Pancreas (tissue), 10 donors: ENCODE measurements at places on chromosomes 16 and 17.

DNA sequence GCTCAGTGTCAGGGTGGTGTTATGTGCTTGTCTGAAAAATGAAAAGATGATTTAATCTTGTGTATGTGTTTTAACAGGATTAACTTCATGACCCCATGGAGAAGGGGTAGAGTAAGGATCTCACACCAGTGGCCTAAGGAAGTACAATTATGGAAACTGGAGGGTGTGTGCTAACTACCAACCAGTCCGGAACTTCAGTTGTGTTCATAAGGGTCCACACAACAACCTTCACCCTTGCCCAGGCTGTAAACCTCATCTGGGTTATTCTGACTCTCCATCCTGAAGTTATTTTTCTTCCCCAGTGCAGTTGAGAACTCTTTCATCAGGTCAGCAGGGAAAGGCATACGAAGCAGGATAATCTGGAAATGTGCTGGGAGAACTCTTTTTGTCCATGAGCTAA, 158.9 kb downstream of the MAP2K6 start:
- DNase-seq: no peak

- peak; percentile 71 for DNase-seq
These were observed 25.7 kb downstream of the MRC2 start for GRCh38 chr17:62653002-62653825.

DNA sequence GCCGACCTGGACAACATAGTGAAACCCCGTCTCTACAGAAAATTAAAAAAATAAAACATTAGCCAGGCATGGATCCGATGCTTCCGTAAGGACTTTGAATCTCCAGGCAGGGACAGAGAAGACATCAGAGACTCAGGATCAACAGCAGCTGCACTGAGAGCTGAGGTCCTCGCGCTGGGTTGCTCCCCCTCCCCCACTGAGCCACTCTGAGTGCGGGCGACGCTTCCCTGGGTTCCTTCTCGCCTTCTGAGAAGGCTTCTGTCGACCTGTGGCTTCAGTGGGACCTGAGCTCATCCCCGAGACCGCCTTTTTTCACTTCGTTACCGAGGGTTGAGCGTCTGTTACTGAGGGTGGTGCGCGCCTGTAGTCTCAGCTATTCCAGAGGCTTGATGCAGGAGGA, 20.4 kb downstream of the ACTG1 start:
- no peak for DNase-seq

- DNase-seq: no peak
These were observed 15.1 kb upstream of the SLC52A1 start for GRCh38 chr17:5050278-5050677.

GRCh38 chr17:49469831-49470810, 25.0 kb upstream of the NGFR start:
- DNase-seq: no peak

DNA sequence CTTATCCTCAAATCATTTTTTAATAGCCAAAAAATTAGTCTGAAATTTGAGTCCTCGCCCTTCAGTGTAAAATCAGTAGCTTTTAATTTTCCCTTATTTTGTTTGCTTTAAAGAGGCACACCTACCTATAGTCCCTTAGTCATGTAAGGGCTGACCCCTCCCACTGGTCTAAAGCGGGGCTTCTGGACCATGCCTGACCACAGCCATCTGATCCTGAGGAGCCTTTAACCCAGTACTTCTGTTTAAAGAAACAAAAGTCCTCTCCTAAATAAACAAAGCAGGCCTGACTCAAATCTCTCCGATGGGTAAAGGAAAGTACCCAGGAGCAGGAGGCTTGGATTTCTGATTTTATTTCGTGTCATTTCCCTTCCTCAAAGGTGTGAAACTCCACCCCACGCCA, 92.0 kb upstream of the CCL2 start:
- DNase-seq: no peak

GRCh38 chr17:1630662-1631061, 2.0 kb upstream of the SLC43A2 start:
- no peak for DNase-seq

- DNase-seq: peak; percentile 85
These were observed 11.3 kb downstream of the TMC6 start for GRCh38 chr17:78117027-78117981.

DNA sequence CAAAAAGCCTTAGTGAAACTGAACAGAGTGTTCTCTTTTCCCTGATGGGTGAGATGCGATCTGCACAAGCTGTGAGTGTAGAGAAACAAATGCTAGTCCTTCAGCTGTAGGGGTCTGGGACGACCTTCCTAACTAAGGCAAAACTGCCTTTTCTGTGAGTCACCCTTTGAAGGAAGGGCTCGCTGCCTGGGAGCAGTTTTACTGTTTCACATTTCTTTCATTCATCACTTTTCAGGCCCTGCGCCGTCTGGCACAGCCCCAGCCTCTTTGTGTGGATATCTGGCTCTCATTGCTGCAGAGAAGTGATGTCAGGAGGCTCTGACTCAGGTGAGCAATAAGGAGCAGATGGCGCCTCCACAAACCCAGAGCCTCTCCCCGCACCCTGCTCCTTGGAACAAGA, 57.4 kb downstream of the HS3ST3A1 start:
- no peak for DNase-seq

DNA sequence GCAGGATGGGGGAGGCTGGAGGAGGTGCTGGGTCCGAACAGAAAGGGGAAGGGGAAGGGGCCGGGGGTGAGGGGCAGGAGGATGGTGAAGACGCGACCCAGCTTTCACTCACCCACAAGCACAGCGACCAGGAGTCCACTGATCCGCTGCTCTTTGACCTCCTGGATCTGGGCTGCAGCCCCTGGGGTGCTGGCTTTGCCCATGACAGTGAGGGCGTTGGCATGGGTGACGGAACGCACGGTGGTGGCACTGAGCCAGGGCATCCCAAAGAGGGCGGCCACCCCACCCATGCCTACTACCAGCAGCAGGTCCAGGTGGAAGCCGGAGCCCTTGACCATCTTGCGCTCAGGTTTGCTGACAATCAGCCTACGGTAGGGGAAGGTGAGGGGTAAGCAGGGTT, 14.9 kb downstream of the SLC4A1 start:
- DNase-seq: no peak

- DNase-seq: no peak
These were observed 44.8 kb downstream of the RNF135 start for GRCh38 chr17:31015639-31016038.

- DNase-seq: no peak
These were observed 187.2 kb downstream of the CDK5R1 start for GRCh38 chr17:32673964-32674363.

DNA sequence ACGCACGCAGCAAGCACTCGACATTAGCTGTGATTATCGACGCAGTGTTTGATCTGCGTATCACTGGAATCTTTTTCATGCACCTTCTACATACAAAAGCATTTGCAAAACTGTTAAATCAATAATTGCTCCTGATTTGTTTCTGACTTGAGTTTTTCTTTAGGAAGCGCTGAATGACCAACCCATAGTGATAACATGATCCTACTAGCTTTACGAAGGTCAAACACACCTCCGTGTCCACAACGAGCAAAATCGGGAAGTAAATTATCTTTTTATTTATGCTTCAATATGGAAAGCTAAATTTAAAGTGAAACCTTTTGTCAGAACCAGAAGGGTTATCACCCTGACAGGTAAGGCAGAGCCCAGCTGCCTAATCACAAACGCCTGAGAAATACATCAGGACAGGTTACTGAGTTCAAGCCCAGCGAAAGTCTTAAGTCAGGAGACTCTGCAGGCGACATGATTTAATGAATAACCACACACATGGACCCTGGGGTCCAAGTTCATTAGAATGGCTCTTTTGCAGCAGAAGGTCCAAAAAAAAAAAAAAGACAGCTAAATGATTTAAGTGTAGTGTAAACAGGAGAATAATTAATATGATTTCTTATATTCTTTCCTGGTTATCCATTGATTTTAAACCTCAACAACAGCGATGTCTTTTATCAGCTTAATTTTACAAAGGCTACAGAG, 104.2 kb downstream of the ADCY9 start:
- no peak for DNase-seq

DNA sequence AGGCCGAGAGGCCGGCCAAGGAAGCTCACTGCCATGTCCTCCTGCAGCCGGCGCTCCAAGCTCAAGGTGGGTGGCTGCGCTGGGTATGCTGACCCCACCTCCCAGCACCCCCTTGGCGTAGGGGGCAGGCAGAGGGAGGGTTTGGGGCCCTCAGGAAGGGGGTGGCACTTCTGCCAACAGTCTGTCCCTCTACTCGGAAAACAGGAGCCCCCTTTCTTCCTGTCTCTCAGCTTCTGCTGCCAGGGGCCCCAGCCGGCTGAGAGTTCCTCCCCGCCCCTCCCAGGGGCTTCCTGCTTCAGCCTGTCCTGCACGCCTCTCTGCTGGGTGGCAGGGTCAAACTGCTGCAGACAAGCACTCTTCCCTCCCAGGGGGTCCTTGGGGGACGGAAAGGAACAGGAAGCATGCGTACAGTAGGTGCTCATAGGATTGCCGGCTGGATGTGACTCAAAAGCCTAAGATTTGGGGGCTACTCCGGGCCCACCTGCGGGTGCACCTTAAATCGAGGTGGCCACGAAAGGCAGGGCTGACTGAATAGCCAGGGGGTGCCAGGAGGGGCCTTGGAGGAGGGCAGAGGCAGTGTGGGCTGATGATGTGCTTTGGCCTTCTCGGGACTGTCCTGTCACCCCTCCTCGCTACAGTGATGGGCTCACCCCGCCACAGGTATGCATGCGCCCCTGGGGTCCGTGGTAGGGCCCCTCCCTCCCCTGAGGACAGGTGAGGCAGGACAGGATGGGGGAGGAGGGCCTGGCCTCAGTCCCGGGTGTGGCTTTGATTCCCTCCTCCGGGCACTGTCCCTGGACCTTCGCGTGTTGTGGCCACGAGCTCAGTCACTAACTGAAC, 4.0 kb downstream of the CBX2 start:
- no peak for DNase-seq

- DNase-seq: no peak
These were observed 29.6 kb upstream of the HNF1B start for GRCh38 chr17:37774504-37774903.

- no peak for DNase-seq
These were observed 84.7 kb downstream of the PLCG2 start for GRCh38 chr16:81863630-81864352.

- DNase-seq: no peak
These were observed 19.4 kb downstream of the RARA start for GRCh38 chr17:40328386-40328766.

- DNase-seq: peak; percentile 24
These were observed 114.7 kb downstream of the ANKRD11 start for GRCh38 chr16:89375686-89376085.

- no peak for DNase-seq
These were observed 4.5 kb downstream of the RIPOR1 start for GRCh38 chr16:67533024-67533560.

DNA sequence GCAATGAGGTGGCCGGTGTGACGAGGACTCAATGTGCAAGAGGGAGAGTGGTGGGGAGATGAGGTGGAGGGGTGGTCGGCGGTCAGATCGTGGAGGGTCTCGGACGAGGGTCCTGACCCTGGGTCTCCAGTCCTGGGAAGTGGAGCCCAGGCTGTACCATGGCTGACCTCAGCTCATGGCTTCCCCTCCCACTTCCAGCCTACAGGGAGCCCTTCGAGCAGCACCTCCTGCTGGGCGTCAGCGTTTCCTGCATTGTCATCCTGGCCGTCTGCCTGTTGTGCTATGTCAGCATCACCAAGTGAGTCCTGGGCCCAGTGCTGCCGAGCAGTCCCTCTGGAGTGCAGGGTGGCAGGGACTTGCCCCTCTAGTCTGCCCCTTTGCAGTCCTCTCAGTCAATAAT, 41.8 kb downstream of the IL4R start:
- DNase-seq: no peak

- no peak for DNase-seq
These were observed 50.9 kb upstream of the CPNE2 start for GRCh38 chr16:57041182-57042156.

DNA sequence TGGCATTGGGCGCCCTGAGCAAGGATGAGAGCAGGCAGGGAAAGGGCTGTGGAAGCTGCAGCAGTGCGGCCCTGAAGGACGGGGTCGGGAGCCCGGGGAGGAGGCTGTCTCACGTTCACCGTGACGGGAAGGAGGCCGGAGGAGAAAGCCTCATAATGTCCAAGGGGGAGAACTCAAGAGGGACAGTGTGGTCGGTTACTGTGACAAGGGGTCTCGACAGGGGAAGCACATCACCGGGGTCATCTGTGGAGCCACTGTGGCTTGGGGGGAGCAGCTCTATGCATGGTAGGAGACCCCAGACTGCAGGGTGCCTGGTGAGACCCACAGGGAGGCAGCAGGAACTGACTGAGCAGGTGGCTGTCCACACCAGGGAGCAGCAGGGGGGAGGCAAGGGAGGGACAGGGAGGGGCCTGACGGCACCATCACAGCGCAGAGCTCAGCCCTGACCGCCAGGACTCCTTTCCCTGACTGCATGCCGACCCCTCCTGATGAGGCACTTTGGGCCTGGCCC, 154.6 kb upstream of the CHMP6 start:
- no peak for DNase-seq

- DNase-seq: no peak
These were observed 1.8 kb downstream of the VASN start for GRCh38 chr16:4373356-4373908.

GRCh38 chr16:82649766-82650165, 23.0 kb downstream of the CDH13 start:
- no peak for DNase-seq
